ENCODE measurements at places on chromosomes 13 and 19.

- DNase-seq, result peak; percentile 29
Observed at GRCh38 chr13:27128825-27129627, 42.6 kb downstream of the USP12 start.

DNA sequence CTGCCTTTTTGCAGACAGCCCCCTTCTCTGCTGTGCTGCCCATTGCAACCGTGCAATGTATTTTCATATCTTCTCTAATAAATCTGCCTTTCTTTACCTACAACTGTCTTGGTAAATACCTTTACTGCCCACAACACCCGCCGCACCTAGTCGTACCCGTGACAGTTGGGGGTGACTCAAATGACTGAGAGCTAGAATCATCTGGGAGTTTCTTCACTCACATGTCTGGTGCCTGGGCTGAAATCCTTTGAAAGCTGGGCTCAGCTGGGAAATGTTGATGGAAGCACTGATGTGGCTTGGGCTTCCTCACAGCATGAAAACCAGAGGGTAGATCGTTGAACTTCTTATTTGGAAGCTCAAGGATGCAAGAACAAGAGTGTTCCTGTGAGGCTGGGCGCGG, 2.8 kb upstream of the PNMA8A start:
- DNase-seq, result no peak

DNA sequence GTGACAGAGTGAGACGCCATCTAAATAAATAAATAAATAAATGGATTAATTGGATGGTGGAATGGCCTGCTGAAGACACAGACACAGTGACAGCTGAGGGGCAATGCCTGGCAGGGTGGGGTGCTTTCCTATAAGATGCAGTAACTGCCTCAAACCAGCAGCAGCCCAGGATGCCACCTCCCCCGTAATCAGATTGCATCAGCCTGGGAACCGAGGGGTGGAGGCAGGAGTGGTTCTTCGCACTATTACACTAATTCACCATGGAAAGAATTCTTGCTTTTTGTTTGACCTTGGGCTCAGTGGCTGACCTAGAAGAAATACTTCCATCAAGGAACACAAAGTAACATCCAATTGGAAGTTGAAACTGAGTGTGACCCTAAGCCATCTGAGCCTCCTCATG, 31.6 kb upstream of the USP12 start:
- DNase-seq, result no peak

GRCh38 chr19:38683393-38684077, 36.1 kb downstream of the ACTN4 start:
- peak; percentile 97 for DNase-seq

GRCh38 chr13:112032186-112032993, 34.6 kb upstream of the SOX1 start:
- no peak for DNase-seq

GRCh38 chr13:78485803-78486202, 117.5 kb downstream of the POU4F1 start:
- no peak for DNase-seq

GRCh38 chr19:38852231-38853044, 2.7 kb upstream of the HNRNPL start:
- DNase-seq, result peak; percentile 67

DNA sequence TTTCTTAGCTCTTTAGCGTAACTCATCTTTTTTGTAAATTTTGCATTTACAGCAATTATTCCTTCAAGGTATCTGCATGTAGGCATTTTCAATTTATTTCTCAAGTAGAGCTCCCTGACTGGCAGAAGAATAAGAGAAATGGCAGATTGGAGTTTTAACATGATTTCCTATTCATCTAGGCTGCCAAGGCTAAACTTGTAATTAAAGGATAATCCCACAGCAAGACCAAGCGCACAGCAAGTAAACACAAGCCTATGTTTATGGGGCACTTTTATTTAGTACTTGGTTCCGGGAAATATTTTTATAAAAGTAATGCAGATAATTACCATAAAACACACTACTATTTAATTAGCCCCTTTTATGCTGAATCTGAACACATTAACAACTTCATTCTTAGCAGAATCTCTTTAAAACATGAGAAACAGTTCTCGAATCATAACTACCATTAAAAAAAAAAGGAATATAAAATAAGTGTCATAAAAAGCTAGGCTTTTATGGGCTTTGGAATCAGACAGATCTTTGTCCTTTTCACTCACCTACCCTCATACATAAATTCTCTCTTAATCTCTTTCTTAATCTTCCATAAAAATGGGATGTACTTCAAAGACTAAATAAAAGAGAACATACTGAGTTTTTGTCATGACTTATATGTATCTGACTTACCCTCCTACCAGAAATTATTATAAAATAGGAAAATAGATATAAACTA, 961.6 kb upstream of the MIR17HG start:
- no peak for DNase-seq

GRCh38 chr13:99393791-99394735, 86.9 kb upstream of the GPR183 start:
- DNase-seq, result no peak

- peak; percentile 4 for DNase-seq
Observed at GRCh38 chr19:41821003-41821735, 23.3 kb downstream of the LYPD4 start.

GRCh38 chr19:55452749-55453346, 8.6 kb downstream of the ISOC2 start:
- DNase-seq, result peak; percentile 82

GRCh38 chr19:754530-754929, 3.6 kb downstream of the MISP start:
- DNase-seq, result no peak

GRCh38 chr19:2043961-2044708, 6.9 kb downstream of the MKNK2 start:
- no peak for DNase-seq

Data from fibroblast of skin of scalp (primary cell).